Fibroblast of mammary gland (primary cell): ENCODE measurements at places on chromosomes 2 and 18.
A peak's percentile ranks its signal among the peaks of the same experiment; 100 is the strongest.

GRCh38 chr2:107128381-107128780 lies 242.4 kb upstream of the ST6GAL2 start:
- DNase-seq, result no peak

GRCh38 chr2:106011380-106011779 lies 182.7 kb downstream of the UXS1 start:
- no peak for DNase-seq

DNA sequence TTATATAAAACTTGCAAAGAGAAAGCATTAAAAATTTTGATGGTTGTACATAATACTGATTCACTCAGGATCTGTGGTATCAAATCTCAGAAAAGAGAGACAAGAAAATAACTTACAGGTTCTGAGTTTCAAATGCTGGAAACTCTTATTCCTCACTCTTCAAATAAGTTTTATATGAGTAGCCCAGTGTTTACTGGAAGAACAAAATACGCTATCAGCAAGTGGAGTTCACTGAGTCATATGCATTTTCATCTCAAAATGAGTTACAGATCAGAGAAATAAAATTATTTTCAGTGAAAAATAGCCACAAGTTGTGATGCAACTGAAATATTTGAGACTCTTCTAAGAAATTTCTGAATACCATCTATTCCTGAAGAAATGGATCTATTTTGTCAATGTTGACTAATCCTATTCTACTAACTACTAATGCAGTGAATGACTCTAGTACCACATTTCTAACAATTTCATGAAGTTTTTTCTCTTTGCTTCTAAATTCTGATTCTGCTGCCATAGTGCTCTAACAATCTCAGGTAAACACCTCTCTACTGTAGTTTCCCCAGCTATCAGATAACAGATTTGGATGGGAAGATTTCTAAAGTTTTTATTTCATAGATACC lies 391.7 kb downstream of the ZEB2 start:
- no peak for DNase-seq

DNA sequence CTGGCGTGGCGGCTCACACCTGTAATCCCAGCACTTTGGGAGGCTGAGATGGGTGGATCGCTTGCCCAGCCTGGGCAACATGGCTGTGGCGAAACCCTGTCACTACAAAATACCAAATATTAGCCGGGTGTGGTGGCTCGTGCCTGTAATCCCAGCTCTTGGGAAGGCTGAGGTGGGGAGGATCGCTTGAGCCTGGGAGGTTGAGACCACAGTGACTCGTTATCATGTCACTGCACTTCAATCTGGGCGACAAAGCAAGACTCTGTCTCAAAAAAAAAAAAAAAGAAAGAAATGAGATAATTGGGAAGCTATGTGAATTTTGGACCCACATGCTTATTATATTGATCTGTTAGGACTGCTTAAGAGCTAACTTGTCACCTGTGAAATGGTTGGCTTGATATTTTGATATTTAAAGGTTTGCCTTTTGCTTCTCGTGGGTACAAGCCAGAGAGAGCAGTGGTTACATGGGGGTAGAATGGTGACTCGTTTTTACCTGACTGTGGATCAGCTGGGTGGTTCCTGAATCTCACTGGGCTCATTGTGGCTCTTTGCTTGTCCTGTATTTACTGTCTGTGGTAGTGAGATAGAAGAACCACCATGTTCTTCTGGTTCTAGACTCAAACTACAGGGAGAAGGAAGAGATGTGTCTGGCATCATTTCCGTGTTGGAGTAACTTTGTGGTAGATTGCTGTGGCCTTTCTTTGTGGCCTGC lies 28.9 kb downstream of the ZNF532 start:
- DNase-seq, result peak; percentile 41

GRCh38 chr2:118710481-118710880 lies 137.0 kb downstream of the EN1 start:
- DNase-seq, result no peak

DNA sequence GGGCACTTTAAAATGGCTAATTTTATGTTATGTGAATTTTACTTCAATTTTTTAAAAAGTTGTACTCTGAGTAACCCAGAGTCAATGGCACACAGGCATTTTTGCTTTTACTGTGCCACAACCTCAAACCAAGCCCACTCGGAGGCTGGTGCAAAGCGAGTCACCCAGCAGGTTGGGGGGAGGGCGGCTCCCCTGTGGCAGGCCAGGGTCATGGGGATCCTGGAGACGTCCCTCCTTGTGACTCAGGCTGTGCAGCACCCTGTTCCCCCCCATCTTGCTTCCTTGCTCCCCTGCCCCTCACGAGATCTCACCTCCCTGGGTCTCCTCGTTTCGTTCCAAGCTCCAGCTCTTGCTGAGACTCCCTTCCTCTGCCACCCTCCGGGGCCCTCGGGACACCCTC lies 58.6 kb downstream of the POMC start:
- no peak for DNase-seq
